Panc1 (cell line): ENCODE measurements at places on chromosomes 5 and 9. TPM values are rescaled to one million over a fixed set of nuclear protein-coding genes. Genes with fewer than 3 reads are reported as not detected.

The POLR3G gene
- 23.4 TPM for total RNA-seq

The PCDHB12 gene
- 0.44 TPM for total RNA-seq

DNA sequence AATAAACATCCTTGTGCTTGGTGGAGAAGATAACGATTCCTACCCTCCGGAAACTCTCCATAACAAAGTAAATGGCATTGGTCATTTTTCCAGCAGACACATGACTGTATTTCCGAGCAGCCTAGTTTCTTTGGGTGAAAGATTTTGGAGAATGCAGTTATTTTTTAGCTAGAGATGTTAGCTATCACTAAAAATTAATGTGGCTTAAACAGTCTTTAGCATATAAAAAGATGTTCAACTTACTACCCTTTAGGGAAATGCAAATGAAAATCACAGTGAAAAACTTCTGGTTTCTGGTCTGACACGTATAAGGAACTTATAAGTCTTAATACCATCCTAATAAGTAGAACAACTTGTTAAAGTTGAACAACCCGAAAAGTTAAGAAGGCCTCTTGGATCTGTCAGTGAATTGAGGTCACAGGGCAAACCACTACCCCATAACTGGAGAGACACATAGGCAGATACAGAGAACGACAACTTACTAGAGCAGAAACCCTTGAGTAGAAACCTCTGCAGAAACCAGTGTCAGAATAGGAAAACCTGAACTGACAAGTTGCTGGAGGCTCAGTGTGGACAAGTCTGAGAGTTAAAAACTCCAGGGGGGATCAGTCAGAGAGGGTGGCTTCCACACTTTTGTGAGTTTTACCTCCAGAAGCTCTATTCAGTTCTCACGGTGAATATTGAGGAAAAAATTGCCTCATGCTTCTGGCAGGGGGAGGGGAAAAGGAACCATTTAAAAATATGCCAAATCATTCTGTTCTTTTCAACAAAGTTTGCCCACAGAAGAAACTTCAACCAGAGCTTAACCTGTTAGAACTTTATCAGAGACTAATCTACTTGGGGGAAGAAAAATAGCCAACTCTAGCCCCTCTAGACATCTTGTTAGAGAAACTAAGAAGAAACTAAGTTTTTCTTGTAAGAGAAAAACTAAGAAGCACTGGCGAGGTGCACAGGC lies 325.2 kb upstream of the RPS23 start:
- DNase-seq, result no peak

DNA sequence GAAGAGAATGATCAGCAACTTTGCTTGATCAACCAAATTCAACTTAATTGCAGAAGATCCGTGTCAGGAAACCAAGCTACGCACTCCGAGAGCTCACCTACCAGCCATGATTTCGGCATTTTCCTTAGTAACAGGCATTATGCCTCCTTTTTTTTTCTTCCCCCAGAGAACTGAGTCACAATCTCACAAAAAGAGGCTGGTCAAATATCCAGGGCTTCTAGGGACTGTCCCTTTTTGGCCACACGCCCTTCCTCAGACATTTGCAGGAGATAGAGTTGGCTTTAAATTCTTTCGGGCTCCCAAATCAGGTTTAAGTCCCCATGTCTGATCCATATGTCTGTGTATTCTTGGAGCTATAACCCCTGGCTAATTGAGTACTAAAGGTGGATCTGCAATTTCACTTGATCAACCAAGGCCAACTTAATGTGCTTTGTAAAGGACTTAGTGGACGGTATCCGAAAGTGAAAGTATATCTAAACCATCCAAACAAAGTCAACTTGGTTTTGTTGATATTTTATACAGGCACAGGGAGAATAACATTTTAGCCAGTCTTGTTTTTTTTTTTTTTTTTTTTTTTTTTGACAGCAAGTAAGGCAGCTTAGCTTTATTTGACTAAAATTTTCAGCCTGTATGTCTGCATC lies 100.8 kb upstream of the TBCA start:
- no peak for DNase-seq

- no peak for DNase-seq
Measured at GRCh38 chr5:173302546-173303155, 25.6 kb downstream of the STC2 start.

- no peak for DNase-seq
Measured at GRCh38 chr9:13064676-13065075, 214.8 kb downstream of the MPDZ start.
